ENCODE measurements at places on chromosomes 12 and 14. TPM values are rescaled to one million over a fixed set of nuclear protein-coding genes. Genes with fewer than 3 reads are reported as not detected.

DNA sequence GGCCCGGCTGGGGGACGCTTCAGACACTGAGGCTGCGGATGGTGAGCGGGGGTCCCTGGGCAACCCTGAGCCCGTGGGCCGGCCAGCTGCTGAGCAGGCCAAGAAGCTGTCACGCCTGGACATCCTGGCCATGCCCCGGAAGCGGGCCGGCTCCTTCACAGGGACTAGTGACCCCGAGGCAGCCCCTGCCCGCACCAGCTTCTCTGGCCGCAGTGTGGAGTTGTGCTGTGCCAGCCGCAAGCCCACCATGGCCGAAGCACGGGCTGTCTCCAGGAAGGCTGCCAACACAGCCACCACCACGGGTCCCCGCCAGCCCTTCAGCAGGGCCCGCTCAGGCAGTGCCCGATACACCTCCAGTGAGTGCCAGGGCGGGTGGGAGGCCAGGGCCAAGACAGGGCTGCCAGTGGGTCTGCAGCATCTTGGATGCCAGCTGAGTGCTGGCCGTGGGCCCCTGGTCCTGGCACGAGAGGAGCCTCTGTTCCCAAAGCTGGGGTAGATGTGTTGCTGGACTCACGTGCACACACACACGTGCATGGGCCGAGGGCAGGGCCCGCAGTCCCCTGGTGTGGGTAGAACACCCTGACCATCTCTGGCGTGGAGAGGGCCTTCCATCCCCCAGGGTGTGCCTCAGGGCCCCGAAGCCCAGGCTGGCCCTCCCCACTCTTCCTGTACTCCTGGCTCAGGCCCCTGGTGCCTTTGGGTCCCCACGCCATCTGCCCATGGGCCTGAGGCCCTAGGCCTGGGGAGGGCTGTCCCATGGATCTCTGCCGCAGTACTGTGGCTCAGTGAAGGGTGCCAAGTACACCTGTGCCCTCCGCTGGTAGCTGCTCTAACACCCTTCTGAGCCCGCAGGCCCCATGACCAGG lies 22.8 kb downstream of the CEP170B start:
- no peak for DNase-seq
- no peak overlapping the region for H3K27ac ChIP-seq
- no peak overlapping the region for H3K4me3 ChIP-seq

WNT1 gene
- total RNA-seq, result not detected

DNA sequence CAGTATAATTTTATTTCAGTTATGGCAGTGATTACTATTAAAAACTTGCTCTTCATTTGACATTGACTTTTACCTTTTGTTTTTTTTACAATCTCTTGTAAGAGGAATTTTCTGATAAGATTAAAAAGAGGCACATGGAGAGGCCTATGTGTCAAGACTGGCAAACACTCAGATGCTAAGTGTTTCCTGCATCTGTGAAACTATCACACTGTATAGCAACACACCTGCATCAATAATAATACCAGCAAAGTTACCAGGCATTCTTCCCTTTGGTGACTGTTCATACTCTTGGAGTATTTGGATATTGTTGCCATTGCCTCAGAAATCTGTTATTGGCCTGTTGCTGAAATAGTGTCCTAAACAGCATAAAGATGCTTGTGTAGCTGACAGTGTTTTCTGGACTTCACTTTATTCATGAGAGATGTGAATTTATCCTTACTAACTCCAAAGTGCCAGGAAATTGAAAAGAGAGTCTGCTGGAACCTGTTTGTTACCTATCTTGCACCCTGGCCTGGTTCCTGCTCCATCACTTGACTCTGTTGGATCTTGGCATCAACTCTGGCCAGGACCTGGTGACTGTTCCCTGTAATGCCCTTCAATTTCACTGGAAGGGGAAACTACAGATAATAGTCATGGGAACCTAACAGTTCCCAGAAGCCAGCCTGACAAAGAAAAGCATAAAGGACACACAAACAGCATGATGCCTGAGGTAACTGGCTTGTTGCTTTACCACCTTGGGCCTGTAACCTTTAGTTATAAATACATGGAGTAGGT lies 19.8 kb downstream of the SLC16A7 start:
- DNase-seq, result no peak
- H3K27me3 ChIP-seq, result no peaks in the 10 kb centered on the region
- H3K27ac ChIP-seq, result no peak overlapping the region

DNA sequence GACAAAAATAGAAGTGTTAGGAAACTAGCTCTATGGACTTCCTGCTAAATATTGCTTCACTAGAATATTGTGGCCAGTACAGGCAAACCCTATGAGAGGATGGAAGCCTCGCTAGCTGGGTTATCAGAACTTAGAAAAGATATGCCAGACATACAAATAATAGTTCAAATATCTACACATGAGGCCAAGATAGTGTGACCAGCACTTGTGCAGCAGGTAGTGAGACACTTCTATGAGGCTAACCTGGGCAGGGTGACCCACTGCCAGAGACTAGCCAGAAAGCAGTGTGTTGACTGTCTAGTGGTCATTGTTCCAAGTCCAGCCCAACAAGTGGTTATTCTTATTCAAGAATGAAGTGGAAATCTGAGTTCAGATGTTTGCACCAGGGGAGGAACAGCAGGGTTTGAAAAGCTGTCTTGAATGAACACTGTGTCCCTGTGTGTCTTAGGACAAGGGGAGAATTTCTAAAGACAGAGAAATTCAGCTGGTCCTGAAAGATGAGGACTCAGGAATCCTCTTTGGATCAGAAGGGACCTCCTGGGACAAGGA lies 16.3 kb downstream of the TSPAN8 start:
- H3K4me3 ChIP-seq, result no peak overlapping the region
- DNase-seq, result no peak
- H3K4me1 ChIP-seq, result no peaks in the 10 kb centered on the region
- H3K27ac ChIP-seq, result no peak overlapping the region

ACSM4 gene
- not detected for total RNA-seq

- H3K27ac ChIP-seq, result no peak overlapping the region
- H3K36me3 ChIP-seq, result no peaks in the 10 kb centered on the region
- DNase-seq, result no peak
- H3K4me1 ChIP-seq, result no peaks in the 10 kb centered on the region
- no peak overlapping the region for H3K4me3 ChIP-seq
- H3K27me3 ChIP-seq, result no peaks in the 10 kb centered on the region
Observed at GRCh38 chr12:128542844-128543243, 275.9 kb downstream of the TMEM132C start.

DNA sequence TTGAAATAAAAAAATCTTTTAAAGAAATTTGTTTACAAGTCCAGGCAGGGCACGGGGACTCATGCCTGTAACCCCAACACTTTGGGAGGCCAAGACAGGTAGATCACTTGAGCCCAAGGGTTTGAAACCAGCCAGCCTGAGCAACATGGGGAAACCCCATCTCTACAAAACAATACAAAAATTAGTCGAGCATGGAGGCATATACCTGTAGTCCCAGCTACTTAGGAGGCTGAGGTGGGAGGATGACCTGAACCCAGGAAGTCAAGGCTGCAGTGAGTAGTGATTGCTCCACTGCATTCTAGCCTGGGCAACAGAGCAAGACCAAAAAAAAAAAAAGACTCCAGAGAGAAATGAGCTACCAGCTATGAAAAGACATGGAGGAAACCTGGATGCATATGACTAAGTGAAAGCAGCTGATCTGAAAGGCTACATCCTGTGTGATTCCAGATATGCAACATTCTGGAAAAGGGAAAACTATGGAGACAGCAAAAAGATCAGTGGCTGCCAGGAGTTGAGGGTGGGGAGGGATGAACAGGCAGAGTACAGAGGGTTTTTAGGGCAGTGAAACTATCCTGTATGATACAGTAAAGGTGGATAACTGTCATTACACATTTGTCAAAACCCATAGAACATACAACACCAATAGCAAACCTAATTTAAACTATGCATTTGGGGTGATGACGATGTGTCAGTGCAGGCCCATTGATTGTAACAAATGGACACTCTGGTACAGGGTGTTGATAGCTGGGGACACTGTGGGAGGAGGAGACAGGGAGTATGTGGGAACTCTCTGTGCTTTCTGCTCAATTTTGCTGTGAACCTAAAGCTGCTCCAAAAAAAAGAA lies 59.9 kb downstream of the PRKAB1 start:
- no peaks in the 10 kb centered on the region for H3K4me1 ChIP-seq
- no peak for DNase-seq
- H3K27me3 ChIP-seq, result no peaks in the 10 kb centered on the region
- peaks cover 2% of the 10 kb centered on the region for H3K36me3 ChIP-seq

DNA sequence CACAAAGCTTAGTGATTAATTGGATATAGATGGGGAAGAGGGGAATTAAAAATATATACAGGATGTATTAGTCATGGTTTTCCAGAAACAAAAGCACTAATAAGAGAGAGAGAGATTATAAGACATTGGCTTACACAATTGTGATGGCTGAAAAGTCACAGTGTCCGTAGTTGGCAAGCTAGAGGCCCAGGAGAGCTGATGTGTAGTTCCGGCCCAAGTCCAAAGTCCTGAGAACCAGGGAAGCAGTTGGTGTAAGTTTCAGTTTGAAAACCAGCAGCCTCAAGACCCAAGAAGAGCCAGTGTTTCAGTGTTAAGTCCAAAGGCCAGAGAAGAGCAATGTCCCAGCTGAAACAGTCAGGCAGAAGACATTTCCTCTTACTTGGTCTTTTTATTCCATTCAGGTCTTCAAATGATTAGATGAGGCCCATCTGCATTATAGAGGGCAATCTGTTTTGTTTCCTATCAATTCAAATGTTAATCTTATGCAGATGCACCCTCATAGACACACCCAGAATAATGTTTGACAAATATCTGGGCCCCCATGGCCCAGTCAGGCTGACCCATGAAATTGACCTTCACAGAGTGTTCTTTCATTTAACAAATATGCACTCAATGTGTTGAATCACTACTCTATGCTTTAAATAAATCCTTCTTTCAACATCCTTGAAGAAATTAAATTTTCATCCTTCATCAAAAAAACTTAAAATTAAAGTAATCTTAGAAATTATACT lies 67.2 kb upstream of the DIO2 start:
- no peak overlapping the region for H3K27ac ChIP-seq
- H3K4me1 ChIP-seq, result no peaks in the 10 kb centered on the region
- no peaks in the 10 kb centered on the region for H3K27me3 ChIP-seq
- H3K36me3 ChIP-seq, result no peaks in the 10 kb centered on the region

DNA sequence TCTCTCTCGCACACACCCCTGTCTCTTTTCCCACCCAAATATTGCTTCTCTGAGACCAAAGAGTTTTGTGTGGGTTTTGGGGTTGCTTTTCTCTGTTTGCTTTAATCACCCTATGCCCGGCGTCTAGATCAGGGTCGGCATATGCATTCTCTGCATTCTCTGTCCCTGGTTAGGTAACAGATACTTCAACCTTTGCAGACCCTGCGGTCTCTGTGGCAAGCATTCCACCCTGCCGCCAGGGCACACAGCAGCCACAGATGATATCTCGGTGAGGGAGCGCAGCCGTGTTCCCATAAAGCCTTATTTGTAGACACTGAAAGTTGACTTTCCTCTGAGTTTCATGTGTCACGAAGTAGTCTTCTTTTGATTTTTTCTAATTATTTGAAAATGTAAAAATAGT lies 110.4 kb upstream of the FZD10 start:
- H3K4me1 ChIP-seq, result no peaks in the 10 kb centered on the region
- no peaks in the 10 kb centered on the region for H3K36me3 ChIP-seq
- no peak overlapping the region for H3K27ac ChIP-seq
- DNase-seq, result no peak
- no peaks in the 10 kb centered on the region for H3K27me3 ChIP-seq

All from astrocyte (in vitro differentiated cells and primary cell).